ENCODE measurements at places on chromosomes 13 and 19.

DNA sequence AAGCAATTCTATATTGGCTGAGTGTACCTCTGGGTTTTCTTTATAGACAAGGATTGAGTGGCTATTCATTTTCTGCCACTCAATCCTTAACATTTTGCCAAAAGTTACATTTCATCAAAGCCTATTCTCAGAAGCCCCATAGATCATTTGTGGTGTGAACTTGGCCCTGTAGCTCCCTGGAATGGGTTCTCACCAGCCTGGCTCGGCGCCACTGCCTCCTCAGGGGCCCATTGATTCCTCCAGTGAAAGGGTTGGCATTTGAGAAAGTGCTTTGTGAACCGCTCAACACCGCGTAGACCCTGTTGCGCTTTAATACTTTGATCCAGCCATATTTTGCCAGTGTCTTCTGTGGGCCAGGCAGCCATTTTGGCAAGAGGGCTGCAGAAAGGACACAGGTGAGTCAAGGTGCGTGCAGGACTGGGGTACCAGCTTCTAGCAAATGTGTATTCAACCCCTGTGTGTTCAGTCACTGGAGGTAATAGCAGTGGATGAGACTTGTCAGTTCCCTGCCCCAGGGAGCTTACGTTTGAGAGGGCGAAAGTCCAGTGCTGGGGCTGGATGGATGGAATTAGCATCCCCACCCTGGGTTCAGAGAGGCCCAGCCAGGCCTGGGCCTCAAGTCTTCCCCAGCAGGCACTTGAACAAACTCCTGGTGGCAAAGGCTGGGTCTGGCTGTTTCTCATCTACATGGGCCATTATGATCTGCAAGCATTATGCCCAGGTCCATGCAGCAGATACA, 3.8 kb downstream of the RAB8A start:
- DNase-seq: no peak

DNA sequence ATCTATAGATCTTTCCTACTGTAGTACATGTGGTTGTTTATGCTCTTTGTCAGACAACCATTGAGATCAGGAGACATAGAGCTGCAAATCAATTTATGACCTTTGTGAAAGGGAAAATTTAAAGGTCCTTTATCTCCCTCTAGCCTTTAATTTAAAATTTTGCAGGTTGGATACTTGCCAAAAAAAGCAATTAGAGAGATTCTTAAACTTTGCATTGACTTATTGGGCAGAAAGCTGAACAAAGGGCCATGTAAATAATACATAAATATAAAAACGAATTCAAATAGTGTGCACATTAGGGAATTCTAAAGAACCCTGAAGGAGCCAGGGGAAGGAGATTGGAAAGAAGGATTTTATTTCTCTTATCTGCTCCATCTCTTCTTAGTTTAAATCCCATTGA, 22.0 kb upstream of the RB1 start:
- no peak for DNase-seq

DNA sequence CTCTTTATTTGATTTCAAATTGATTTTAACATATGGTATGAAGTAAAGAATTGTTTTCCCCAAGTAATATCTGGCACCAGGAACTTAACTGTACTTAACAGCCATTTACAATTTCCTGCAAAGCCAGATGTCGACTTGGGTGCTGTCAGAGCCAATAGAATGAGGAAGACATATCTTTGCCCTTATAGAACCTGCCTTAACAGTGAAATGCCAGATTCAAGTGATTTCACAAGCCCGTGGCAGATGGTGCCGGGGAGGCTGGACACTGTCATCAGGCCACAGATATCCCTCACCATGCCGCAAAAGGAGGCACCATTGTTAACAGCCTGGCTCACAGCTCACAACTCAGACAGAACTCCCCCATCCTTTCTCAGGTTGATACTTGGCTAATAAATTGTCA, 48.7 kb downstream of the ESD start:
- DNase-seq: no peak

GRCh38 chr19:6501740-6502648, at the start of gene TUBB4A:
Gene TUBB4A, minus strand, starts transcription at chr19:6502309. Its CDS starts 97 bp downstream, at chr19:6502212.
- DNase-seq: no peak

- no peak for DNase-seq
Observed at GRCh38 chr13:79231887-79232286, 174.2 kb downstream of the RBM26 start.

DNA sequence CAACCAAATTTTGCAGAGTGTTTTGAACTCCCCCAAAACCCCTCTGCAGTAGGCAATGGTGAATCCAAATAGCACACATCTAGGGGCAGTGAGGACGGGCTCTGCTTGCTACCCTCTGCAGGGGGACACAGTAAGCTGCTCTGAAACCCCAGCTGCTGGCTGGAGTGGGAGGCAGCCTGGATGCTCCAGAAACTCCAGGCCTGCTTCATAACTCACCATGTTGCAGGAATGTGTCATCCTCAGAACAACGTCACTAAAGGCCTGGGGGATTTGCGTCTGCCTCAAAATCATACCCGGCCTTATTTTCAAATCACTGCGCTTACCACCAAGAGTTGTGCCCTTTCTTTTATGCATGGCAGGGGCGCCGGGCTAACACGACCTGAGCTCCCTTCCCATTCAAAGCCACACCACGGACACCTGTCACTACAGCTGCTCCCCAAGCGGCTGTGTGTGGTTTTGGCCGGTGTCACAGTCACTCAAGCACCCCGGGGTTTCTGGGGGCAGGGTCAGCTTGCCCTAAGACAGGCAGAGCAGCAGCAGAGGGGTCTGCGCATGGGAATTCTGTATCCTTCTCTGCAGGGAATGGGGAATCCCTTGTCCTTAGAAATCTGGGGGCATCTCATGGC, 93.9 kb downstream of the TSHZ3 start:
- no peak for DNase-seq

DNA sequence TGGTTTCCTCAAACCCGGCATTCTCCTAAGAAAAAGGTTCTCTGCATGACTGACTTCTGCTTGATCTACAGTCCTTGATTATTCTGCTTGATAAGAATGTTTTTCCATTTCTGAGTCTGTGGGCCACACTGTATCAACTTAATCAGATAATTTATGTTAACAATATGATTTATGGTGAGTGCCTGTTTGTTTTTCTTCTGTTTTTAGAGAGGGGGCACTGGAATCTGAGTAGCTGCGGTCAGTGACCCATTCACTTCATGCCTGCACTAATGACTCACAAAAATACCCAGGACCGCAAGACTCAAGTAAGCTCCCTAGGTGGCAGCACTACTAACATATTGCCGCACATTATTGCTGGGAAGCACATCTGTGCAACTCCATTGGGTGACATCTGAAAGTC, 542.3 kb upstream of the ATXN8OS start:
- DNase-seq: no peak

- DNase-seq: no peak
Observed at GRCh38 chr13:92224825-92225224, 826.4 kb downstream of the GPC5 start.

GRCh38 chr13:74032325-74032724, 101.9 kb downstream of the KLF12 start:
- DNase-seq: no peak
